ENCODE measurements at places on chromosomes 2 and 18.

DNA sequence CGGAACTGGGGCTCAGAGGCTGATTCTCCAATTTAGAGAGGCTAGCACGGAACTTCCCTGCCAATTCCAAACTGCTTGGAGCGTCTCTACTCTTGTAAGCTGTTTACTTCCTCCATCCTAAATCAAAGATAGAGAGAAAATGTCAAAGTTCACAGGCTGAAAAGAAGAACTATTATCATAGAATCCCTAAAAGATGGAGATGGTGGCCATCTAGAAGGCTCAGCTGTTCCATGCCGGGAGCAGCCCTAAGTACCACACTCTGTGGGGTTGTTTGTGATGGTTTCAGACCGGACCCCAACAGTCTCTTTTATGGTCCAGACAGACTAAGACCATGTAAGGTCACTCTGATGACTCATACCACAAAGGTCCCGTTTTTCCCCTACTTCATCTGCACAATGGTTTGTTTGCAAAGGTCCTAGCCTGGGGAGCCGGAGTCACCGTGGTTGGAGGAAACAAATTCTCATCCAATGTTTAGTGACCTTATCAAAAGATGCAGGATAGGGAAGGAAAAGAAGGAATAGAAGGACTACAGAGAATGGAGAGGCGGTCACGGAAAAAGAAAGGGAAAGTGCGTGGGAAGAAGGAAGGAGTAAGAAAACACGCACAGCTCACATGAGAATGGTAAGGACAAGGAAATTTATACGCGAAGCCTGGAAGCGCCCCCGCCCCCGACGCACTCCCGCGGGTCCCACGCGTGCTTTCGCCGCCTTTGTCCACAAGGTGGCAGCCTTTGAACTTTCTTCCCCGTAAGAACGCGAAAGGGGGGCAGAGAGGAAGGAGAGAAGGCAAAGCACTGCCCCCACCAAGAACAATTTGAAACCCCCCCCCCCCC, 453 bp upstream of the ANTXR1 start:
- no peak for DNase-seq

DNA sequence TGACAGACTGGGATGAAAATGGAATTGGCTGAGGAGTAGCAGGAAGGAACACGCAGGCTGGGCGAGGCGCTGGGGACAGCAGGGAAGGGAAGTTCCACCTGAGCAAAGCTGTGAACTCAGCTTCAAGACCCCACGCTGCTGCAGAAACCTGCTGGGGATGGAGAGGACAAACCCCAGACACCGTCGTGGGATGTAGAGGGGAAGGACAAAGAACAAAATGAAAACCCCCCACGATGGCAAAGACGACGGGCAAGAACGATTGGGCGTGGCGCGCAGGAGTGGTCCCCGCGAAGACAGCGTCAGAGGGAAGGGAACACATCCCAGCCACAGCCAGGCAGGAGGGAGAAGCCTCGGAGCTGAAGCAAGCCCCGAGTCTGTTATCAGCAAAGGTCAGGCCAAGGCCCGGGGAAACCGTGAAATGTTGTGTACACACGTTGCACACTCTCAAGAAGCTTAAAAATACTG, 222.9 kb downstream of the NDUFA10 start:
- no peak for DNase-seq

- DNase-seq, result no peak
Observed at GRCh38 chr2:240269886-240270285, 129.4 kb upstream of the OTOS start.

DNA sequence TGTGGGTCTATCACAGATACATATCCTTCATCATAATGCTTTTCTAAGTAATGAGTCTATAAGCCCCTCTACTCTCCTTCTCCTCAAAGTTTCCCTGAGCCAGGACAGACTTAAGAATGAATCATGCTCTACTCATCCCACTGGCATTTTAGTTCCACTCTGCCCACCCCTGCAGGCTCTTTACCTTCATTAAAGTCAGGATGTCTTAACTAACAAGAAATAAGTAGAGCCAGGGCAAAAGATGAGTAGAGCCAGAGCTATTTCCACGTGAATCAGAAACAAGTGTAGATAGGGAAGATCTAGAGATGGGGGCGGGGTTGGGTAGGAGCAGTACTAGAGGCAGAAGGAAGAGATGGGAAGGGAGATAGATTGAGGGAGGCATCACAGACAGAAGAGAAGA, 790.5 kb downstream of the RNF144A start:
- DNase-seq, result peak; percentile 89

DNA sequence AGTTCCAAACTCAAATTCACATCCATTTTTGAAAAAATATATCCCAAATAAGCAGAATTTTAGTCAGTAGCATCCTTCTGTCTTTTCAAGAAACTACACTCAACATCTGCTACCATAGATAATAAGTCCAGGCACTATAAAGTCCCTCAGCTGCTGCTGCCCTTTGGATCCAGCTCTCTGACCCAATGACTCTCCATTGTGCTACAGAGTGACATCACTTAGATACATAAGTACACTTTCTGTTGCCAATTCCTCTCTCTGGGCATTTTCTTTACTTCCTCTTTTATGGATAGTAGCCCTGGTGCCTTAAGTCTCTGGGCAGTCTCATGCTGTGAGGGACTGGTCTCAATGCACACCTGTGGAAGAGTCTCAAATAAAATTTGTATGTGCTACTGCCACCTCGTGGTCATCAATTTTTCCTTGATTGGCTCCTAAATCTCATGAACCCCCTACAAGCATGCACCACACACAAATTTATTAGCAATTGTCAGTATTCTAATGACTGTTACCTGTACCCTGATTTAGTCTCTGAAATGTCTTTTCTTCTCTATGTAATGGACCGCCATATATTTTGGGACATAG, 219.2 kb downstream of the LRP1B start:
- DNase-seq, result no peak

- no peak for DNase-seq
Observed at GRCh38 chr2:200101922-200102321, 146.5 kb downstream of the MAIP1 start.

- no peak for DNase-seq
Observed at GRCh38 chr2:162477011-162477410, 133.1 kb downstream of the GCA start.

DNA sequence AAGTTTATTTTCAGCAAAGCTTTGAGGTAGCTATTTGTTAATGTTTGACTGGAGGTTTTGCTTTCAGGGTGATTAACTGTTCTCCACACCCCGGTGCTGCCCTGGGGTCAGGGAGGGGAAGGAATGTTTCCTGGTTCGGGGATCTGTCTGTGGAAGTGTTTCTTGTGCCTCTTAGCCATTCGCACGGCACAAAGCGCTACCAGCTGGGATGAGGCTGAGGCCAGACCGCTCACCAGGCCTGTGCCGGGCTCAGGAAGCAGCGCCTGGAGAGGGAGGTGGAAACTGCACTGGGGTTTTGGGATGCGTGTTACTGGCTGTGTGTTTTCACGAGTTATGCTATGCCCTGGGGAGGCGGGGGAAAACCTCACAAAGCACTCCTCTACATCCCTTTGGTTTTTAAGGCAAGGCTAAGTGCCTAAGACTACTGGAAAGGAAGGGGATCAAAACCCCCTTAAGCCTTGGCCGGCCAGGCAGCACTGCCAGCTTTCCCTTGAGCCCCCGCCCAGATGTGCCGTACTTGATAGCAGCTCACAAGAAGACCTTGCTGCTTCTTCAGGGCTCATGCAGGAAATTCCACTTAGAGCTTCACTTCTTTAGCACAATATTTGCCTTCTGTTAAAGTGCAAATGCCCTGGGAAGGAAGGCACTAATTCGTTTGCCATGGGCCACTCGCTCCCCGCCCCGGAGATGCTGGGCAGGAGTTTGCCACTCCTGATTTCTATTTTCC, 65.7 kb upstream of the CNGA3 start:
- DNase-seq, result no peak

GRCh38 chr18:58593938-58594337, 35.0 kb downstream of the ALPK2 start:
- no peak for DNase-seq

GRCh38 chr2:190679813-190680591, 31.1 kb downstream of the NAB1 start:
- no peak for DNase-seq

DNA sequence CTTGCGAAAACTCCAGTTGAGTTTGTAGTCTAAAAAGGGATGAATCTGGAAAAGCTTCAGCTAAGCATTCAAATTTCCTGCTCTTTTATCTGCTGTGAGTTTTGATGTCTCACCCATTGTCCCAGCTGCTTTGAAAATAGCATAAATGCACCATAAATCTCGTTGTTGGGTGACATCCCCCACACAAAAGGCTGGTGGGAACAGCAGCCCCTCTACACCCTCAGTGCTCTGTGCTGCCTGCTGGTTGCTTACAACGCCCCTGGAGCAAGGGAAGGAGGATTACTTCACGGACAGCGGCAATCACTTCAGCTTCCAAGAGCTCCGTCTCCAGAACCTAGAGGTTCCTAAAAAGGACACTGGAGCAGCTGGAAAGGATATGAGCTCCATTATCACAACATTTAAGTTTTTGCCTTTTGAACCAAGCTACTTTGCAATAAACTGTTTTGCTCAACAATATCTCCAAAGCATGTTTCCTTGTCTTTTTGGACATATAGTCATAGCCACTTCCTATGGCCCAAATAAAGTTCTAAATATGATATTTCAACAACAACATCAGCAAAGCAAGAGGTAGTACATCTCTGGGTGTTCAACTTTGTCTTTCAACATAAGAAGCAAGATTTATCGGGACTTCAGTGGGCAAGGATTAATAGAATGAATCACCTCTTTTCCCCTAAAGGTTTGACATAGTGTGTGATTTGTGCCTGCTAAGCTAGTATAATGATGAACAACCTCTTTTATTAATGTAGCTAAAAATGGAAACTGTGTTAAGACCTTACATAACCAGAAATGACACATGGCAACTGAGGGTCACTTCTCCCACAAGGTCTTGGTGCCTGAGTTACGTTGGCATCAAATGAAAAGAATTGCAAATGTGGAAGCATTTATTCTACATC, 413.5 kb downstream of the TXNL1 start:
- no peak for DNase-seq

DNA sequence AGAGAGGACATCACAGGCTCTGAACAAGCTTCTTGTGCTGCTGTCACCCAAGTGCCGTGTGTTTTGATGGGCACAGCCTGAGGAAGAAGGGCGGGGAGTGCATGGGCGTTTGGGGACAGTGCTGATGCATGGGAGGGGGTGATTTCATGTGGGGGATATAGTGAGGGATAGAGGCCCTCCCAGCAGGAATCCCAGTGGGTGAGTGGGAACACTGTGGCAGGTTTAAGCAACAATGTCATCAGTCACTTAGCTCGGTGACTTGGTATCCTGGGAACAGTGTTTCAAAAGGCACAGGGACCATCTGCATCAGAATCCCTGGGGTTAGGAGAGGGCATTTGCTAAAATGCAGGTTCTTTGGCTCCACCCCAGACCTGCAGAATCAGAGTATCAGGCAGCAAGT, 609 bp downstream of the SIGLEC15 start:
- no peak for DNase-seq

GRCh38 chr2:65351234-65351947, 81.0 kb downstream of the SPRED2 start:
- no peak for DNase-seq

DNA sequence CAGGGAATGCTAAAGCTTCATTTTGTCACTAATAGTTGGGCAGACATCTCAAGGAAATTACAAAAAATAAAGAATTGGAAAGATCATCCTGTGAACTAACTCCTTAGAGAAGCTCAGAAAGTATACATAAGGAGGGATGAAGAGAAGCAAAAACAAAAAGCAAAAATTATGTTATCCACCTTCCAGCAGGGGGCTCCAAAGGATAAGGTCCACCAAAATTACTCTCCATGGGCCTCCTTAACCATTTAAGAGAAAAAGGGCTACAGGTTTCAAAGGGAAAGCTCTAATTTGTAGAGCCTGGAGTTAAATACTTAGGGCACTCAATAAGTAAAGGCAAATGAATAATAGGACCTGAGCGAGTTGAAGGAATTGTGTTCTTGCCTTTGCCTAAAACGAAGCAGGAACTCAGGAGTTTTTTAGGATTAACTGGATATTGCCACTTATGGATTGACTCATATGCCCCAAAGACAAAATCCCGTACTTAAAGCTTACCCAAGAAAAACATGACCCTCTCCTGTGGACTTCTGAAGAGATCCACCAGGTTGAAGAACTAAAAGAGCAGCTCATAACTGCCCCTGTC, 1167.9 kb downstream of the DSC3 start:
- peak; percentile 46 for DNase-seq

DNA sequence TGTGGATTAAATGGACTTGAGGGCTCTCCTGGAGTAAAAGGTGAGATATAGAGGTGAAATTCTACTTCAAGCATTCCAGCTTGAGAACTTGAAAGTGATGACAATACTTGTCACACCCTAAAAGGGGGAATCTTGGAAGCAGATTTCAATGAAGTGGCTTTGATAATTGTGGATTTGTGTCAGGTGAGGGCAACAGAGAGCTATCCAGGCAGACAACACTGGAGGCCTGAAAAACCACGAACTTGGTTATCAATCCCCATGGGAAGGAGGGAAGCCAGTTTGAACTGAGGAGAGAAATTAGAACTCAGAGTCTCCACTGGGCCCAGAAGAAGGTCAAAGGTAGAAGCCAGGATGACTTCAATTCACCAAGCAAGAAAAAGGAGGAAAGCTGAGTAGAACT, 263.9 kb downstream of the FIGN start:
- peak; percentile 3 for DNase-seq

- DNase-seq, result no peak
Observed at GRCh38 chr2:120439637-120440384, 93.9 kb downstream of the INHBB start.

- no peak for DNase-seq
Observed at GRCh38 chr2:128506534-128506933, 187.9 kb upstream of the HS6ST1 start.

GRCh38 chr2:119782308-119783027, 22.7 kb downstream of the PTPN4 start:
- DNase-seq, result no peak

DNA sequence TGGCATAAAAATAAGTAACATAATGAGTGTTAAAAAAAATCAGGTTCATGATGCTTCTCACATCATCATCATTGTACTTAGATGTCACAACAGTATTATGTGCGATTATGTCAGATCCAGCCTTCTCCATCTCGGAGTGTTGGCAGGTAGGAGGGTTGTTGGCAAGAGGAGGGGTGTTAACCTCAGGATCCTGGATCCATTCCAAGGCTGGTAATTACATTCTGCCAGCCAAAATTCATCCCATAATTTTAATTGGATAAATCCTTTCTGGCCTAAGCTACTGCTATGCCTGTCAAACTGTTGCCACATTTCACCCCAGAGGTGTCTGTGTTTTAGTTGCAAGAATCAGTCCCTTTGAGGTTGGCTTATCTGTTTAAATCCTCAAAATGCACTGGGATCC, 891 bp upstream of the FTCDNL1 start:
- DNase-seq, result no peak

DNA sequence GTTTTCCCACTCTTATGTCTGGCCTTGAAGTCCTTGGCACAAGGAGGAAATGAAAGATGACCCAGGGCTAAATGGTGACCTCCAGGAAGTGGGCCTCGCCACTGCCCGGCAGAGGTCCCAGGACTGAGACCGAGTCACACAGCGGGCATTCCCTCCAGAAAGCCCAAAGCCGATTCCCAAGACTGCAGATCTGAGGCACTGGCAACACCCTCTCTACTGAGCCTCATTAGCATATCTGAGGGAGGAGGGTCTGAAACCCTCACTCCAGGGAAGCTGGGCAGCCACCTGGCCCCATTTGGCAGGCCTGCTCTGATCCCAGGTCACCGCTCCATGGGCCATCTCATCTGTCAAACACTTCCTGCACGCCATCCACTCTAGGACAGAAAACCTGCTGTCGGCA, 29.1 kb downstream of the FAM178B start:
- no peak for DNase-seq

Data from HFFc6 (cell line).